NCI-H460 (cell line): ENCODE measurements at places on chromosomes 2 and 18.

DNA sequence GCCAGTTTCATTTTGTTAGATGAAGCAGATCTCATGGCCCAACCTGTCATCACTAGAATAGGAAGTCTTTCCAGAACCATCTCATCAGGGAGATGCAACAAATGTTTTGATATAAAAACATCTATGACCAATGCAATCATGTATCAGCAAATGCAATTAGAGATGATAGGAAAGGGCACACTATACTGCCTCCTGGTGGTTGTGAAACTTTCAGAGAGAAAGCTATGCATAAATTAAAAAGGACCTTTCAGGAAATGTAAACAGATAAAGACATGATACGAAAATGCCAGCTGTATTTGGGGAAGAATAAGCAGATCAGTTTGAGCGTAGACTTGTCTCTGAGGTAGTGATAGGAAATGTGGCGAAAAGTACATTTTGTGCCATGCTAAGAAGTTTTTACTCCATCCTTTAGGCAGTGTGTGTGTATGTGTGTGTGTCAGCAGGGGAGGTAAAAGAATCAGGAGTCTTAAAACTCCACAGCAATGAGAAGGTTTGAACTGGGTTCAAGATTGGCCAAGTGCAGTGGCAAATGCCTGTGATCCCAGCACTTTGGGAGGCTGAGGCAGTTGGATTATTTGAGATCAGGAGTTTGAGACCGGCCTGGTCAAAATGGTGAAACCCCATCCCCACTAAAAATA, 479.3 kb downstream of the CPS1 start:
- DNase-seq: peak; percentile 34

- DNase-seq: no peak
Measured at GRCh38 chr2:239944694-239945551, 80.2 kb downstream of the NDUFA10 start.

DNA sequence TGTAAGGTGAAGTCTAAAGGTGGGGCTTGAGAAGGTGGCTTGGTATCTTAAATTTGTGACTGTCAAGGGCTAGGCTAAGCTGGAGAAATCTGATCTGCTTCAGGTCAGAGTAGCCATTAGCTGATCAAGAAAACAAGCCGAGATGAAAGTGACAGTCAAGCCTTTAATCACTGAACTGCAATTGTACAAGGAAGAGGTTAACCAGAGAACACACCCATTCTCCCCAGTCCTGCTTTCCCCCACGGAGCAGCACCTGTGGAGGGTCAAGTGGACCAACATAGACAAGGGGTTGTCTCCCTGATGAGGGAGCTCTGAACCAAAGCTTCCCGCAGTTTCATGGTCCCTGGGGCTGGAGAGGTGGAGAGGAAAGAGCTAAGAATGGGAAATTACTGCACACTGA, 901.2 kb downstream of the DCC start:
- DNase-seq: no peak

DNA sequence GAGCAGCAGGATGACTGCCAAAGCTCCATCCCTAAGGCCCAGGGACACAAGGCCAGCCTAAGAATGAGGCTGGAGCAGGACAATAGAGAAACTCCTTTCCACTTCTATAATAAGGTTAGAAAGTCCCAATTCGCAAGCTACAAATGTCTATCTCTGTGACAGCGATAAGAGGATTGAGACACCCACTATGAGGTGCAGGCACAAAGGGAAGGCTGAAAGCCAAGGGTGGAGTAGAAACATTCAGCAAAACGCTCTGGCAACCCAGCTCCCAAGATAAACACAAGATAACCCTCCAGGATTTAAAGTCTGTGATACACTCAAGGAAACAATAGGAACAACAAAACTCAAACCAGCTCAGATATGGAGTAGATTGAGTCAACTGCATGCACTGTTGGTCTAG, 418.0 kb upstream of the UBE2E3 start:
- no peak for DNase-seq

DNA sequence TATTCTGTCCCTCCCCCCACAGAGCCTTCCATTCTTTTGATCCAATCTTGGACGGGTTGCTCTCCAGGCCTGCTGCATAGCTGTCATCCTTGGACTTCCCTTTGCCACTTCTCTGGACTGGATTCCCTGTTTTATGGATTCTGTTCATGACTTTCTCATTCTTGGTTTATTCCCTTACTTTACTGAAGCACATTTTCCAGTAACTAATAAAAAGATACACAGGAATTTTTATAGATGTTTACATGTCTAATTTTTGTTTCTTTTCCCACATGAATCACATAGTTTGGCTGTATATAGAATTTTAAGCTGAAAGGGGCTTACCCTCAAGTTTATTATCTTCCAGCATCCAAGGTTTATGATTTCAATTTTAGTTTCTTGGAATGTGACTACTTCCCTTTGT, 37.9 kb downstream of the GDF7 start:
- DNase-seq: no peak
